ENCODE measurements at places on chromosomes 1 and 21. TPM values are rescaled to one million over a fixed set of nuclear protein-coding genes. Genes with fewer than 3 reads are reported as not detected.

DNA sequence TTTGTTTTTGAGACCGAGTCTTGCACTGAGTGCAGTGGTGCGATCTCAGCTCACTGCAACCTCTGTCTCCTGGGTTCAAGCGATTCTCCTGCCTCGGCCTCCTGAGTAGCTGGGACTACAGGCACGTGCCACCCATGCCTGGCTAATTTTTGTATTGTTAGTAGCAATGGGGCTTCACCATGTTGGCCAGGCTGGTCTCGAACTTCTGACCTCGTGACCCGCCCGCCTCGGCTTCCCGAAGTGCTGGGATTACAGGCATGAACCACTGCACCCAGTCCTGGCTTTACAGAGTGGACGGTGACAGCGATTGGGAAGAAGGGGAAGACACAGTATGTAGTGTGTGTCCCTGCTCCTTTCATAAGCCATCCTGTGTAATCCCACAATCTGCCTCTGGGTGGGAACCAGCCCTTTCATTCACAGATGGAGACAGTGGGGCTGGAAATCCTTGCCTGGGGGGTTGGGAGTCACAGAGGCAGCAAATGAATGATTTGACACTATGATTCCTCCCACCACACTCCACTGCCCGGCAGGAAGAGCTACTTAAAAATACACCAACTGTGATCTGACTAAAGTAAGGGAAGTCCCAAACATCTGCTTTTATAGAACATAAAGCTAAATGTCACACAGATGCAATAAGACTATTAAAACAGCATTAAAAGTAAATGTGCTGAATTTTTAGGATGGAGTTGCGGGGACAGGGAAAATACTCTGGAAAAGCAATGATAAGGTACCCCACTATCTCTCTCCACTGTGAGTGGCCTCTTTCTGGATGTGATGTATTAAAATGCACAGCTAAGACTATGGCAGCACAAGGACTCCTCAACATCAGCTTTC is 4.5 kb downstream of the PARP1 start:
- no peak for DNase-seq

GRCh38 chr21:45962531-45963231 is 18.9 kb upstream of the COL6A1 start:
- DNase-seq, result no peak

DNA sequence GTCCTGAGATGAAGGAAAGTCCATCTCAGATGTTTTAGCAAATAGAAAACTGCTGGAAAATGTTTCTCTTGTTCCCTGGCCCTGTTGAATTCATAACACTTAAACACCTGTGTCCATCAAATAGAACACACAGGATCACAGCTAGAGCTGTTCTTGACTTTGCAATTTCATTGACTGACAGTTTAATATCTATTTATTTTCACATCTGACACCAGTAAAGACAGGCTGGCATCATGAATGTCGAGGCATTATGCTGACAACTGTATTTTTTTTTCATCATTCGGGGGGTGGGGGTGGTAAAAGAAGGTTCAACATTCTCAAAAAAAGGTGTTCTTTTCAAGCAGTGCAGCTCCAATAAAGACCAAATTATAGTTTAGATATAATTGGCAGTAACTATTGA is 591.2 kb upstream of the PTBP2 start:
- no peak for DNase-seq

DNA sequence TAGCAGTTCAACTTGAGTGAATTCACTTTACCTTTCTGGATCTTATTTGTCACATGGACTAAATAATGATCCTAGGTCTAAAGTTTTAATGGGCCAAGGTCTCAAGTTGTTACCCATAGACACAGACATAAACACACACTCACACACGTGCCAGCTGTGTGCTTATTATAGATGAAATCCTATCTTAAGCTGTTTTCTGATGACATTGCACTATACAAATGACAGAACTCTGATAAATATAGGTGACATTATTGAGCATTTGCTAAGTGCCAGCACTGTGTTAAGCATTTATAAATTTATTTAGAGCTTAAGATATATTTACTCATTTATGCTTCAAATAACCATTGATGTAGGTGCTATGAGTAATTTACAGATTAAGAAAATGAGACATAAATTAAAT is 474.4 kb upstream of the NR5A2 start:
- DNase-seq, result no peak

DNA sequence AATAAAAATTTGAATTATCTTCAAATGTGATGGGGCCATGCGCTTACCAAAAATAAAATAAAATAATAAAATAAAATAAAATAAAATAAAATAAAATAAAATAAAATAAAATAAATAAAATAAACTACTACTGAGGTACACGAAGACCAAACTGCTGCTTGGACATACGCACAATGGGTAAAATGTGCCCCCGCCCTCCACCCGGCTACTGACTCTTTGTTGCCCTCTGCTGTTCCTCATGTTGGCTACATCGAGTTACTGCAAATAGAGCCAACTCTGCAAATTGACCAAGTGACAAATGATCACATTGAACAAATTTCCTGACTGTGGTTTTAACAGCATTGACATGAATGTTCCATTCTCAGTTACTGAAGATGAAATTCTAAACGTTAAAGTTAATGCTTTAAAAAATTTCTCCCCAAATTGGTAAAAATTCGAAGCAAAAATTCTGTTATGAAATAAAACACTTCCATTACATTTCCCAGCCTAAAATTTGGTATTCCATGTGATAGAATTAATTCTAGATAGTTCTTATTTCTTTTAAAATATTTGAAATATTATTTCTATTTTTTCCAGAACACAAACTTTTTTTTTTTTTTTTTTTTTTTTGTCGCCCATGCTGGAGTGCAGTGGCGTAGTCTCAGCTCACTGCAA is 18.8 kb upstream of the MAP1LC3C start:
- peak; percentile 67 for DNase-seq

DNA sequence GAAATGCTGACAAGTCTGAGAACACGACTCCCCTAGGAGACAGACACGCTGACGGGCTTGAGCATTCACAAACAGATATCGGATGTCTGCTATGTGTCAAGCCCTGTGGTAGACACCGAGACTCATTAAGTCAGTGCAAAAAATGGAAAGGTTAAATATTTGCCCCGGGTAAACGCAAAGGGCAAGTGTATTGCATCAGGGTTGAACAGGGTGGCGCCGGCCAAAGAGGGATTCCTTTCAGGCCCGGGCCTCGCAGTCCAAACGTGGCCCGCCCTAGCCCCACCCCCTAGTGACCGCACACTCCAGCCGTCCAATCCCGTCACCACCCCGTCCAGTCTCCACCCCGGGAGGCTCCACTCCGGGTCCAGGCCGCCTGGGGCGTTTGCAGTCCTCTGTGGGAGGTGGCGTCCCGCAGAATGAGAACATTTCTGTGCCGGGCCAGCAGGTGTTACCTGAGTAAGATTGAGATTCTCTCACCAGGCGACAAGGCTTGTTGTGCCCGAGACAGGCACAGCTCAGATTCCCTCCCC is 16.3 kb upstream of the TMEM9 start:
- peak; percentile 97 for DNase-seq

- DNase-seq, result no peak
Measured at GRCh38 chr1:226706684-226707083, 32.4 kb downstream of the ITPKB start.

SPATA45 gene
- 0.44 TPM for polyA plus RNA-seq

A3GALT2 gene
- not detected for polyA plus RNA-seq

TBX19 gene
- 1.1 TPM for polyA plus RNA-seq

RSBN1 gene
- polyA plus RNA-seq, result 10.2 TPM

GRCh38 chr1:61337441-61337951 is 255.1 kb downstream of the NFIA start:
- DNase-seq, result peak; percentile 19

- no peak for DNase-seq
Measured at GRCh38 chr1:37169241-37169640, 134.9 kb upstream of the GRIK3 start.

- DNase-seq, result peak; percentile 64
Measured at GRCh38 chr1:43968348-43968948, 1.4 kb upstream of the DPH2 start.

GRCh38 chr1:87362063-87362833 is 33.6 kb downstream of the LMO4 start:
- no peak for DNase-seq

ECM1 gene
- polyA plus RNA-seq, result 8.8 TPM

DNA sequence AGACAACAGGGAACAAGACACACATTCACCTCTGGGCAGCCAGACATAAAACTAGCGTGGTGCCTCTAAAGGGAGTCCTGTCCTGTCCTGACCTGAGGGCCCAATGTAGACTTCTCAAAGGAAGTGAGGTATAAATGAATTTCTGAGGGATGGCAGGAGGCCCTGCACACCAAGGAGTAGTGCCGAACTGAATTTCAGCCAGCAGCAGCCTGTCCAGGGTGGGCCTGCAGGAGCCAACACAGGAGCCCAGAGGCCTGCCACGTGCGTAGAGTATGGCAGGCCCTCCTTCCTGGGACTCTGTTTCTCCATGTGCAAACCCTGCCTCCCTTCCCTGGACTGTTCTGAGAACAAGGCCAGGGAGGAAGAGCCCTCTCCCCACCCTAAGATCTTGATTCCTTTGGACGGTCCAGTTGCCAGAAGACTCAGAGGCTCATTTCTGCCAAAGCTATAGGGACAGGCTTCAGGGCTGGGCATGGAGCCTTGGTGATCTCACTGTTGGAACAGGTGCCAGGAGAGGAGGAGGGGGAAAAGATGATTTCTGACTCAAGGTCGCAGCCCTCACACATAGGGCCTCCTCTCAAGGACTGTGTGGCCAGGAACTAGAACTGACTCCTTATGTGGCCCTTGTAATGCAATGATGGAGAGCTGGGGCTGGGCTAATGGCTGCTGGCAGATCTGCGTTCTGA is 1.8 kb upstream of the FABP3 start:
- DNase-seq, result no peak

TIPRL gene
- 44.2 TPM for polyA plus RNA-seq

- no peak for DNase-seq
Measured at GRCh38 chr1:75727571-75727970, 3.1 kb downstream of the ACADM start.

- DNase-seq, result no peak
Measured at GRCh38 chr21:31543191-31543590, 116.3 kb upstream of the SOD1 start.

OXCT2 gene
- 0.39 TPM for polyA plus RNA-seq

SV2A gene
- 5.5 TPM for polyA plus RNA-seq

DNA sequence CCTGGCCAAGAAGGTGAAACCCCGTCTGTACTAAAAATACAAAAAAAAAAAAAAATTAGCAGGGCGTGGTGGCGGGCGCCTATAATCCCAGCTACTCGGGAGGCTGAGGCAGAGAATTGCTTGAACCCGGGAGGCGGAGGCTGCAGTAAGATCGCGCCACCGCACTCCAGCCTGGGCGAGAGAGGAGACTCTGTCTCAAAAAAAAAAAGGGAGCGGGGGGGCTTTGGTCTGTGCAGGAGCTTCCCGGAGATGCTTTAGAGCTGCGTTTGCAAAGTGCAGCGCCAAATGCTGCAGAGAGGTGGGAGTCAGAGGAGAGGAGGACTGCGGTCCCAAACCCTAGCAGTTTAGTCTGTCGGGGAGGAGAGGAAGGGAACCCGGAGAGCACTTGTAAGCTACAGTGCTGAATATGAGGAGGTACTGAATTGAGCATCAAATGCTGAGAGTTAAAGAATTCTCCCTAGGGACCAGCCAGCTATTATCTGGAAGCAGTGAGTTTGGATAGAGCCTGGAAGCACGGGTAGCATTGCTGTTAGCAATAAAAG is 569 bp downstream of the FALEC start:
- DNase-seq, result no peak

DNA sequence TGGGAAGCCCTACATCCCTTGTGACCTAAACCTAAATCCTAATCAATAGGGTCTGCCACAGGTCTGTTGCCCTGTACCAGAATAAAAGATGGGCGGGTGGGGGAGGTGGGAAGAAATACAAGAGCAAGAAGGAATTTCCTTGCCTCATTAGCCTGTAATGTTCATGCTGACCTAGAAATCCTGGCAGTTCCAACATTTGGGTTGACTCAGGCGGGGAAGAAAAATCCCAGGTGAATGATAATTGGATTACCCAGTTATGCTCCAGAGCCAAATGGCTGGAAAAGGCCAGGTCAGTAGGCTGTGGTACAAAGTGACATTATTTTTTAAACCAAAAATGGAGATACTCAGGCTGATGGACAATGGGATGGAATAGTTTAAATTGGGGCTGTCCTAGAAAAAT is 27.3 kb upstream of the A3GALT2 start:
- no peak for DNase-seq

- DNase-seq, result no peak
Measured at GRCh38 chr1:54053745-54054437, 483 bp downstream of the TCEANC2 start.

KCNE2 gene
- polyA plus RNA-seq, result 5.2 TPM

DNA sequence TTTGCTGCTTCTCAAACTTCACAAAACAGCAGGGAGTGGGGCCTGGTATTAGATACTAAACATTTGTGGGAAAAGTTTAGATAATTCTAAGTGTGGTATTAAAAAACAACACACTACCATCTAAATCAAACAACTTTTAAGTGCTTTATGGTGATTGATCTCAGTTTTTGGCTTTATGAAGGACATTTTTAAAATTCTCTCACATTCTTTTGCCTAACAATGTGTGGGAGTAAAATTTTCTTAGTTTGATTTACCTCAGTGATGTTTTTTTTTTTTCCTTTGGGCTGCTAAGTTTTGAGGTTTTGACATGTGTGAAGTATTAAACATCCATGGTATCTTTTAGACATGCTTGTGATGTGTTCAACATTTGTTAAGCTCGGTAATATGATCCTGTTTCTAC is 116.2 kb downstream of the DISP1 start:
- DNase-seq, result no peak

FPGT gene
- 9.1 TPM for polyA plus RNA-seq
